CD4-positive, alpha-beta memory T cell (primary cell): ENCODE measurements at places on chromosomes 16 and 17. TPM values are rescaled to one million over a fixed set of nuclear protein-coding genes. Genes with fewer than 3 reads are reported as not detected.

The LDHD gene
- total RNA-seq: 0.20 TPM

The SEPTIN12 gene
- total RNA-seq: not detected

The EPN2 gene
- total RNA-seq: 9.7 TPM

DNA sequence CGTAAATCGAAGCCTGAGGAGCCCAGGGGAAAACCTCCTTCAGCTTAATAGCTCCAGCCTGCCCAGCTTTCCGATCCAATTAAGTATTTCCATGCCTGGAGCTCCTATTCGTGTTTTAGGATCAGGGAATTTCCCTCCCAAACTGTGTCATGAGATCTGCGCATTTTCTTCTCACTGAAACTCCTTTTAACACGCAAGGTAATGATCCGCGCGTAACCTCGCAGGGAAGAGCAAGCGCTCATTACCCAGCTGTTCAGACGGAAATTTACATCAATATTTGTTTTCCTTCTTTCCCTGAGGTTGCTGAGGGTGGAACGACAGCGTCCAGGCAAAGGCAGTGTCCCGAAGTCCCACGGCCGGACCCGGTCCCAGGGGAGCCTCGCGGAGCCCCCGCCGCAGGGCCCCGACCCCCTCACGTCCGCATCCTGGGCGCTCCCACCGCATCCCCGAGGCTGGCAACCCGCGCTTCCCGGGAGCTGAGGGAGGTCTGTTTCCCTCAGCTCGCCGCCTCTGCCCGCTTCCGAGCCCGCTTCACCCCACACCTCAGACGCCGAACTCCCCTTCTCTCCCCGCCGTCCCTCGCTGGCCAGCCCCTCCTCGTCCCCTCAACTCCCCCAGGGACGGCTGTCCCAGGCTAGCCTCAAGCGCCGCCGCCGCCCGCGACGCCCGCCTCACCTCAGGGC is 415 bp downstream of the ABCA5 start:
- no peak for DNase-seq

DNA sequence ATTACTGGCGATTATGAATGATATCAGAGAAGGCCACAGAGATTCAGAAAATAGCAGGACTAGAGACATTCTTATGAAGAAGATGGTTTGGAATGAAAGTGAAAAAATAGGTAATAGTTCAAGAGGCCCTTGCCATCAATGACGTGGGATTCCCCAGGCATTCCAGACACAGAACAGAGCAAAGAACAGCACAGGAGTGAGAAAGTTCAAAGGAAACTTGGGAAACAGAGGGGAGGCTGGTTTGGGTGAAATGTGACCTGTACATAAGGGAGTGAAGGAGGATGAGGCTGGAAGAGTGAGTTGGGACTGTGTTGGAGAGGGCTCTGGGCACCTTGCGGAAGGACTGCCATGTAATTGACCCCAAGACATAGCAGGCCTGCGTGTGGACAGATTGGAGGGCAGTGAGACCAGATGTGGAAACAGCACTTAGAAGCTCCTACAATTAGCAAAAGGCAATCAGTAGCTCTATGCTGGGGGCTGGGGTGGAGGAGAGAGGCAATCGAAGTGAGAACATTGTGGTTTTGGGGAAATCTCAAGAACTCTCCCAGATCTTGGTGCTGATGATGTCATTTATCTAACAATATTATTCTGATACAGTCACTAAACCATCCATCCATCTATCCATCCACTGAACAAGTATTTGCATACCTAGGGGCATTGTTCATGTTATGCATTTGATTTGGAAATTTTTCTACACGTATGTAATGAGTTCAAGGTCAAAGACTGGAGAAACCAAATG is 365.3 kb upstream of the ZFHX3 start:
- no peak for DNase-seq

DNA sequence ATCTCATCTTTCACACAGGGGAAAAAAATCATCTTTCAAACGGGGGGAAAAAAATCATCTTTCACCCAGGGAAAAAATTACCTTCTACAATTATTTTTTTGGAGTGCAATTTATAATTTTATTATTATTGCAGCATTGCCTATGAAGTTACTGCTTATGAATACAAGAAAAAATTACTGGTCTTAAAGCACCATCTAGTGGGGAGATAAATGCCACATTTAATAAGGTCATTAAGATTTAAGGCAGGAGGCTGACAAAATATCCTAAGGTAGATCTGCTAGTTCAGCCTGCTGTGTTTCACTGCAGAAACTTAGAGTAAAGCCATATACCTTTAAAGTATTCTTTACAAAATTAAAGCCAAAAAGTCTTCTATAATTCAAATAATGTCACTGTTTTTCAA is 13.7 kb downstream of the SHCBP1 start:
- DNase-seq: peak; percentile 44

GRCh38 chr16:5506021-5506420 is 408.4 kb upstream of the EEF2KMT start:
- no peak for DNase-seq

GRCh38 chr17:8918807-8919465 is 46.6 kb downstream of the PIK3R5 start:
- DNase-seq: no peak

- DNase-seq: no peak
Measured at GRCh38 chr16:51607201-51607651, 456.2 kb upstream of the SALL1 start.

GRCh38 chr16:69363281-69363717 is 11.7 kb upstream of the TMED6 start:
- DNase-seq: no peak

- DNase-seq: no peak
Measured at GRCh38 chr16:78844682-78845081, 745.2 kb downstream of the WWOX start.

- DNase-seq: no peak
Measured at GRCh38 chr16:5019775-5020174, 14.0 kb downstream of the NAGPA start.

- no peak for DNase-seq
Measured at GRCh38 chr17:48484850-48485249, 46.0 kb downstream of the HOXB1 start.

- DNase-seq: no peak
Measured at GRCh38 chr17:41377546-41377945, 4.6 kb downstream of the KRT34 start.

- no peak for DNase-seq
Measured at GRCh38 chr17:67784364-67785121, 40.8 kb upstream of the BPTF start.

GRCh38 chr16:53091466-53092211 is 36.8 kb downstream of the CHD9 start:
- no peak for DNase-seq

DNA sequence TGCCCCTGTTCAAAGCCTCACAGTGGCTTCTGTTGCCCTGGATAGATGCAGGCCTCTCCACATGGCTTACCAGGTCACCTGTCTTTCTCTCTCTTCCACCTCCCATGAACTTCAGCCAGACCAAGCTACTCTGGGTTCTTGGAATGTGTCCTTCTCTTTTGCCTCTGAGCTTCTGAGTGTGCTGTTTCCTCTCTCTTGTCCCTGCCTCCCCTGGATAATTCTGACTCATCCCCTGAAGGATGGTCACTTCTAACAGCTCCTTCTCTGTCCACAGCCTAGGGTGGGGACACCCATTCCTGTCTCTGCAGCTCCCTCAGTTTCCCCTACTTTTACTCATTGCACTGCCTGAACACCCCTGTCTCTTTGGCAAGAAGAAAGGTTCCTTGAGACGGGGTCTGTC is 2.9 kb downstream of the GUCY2D start:
- no peak for DNase-seq

GRCh38 chr16:48393485-48394354 is 8.5 kb upstream of the SIAH1 start:
- no peak for DNase-seq

DNA sequence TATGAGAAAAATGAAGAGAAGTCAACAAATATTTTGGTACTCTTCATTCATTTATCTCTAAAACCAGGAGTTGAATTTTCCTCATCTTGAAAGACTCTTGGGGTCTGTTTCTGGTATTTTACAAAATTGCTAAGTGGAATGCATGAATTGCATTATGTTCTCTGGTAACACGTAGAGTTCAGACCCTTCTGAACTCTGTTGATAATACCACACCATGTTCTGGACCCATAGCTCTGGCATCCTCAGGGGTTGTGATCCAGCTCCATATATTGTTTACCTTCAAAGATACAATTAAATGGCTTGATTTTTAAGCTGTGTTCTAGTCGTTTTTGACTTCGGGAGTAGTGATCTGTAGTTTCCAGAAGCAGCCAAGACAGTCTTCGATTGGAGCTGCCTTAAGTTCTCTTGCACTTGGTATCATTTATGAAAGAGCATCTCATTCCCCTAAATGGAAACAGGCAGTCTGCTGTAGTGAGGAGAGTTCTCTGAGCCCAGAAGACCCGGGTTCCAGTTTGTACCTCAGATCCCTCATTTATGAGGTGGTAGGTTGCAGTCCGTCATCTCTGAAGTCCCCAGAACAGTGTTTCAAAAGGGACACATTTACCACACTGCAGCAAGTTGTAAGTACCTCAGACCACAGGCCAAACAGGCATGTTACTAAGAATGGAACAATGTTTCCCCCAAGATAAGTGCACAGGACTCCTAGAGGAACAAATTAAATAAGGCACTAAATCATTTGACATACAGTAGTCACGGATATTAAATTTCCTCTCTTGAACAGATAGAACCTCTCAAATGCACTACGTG is 9.6 kb downstream of the PSMD7 start:
- DNase-seq: no peak

DNA sequence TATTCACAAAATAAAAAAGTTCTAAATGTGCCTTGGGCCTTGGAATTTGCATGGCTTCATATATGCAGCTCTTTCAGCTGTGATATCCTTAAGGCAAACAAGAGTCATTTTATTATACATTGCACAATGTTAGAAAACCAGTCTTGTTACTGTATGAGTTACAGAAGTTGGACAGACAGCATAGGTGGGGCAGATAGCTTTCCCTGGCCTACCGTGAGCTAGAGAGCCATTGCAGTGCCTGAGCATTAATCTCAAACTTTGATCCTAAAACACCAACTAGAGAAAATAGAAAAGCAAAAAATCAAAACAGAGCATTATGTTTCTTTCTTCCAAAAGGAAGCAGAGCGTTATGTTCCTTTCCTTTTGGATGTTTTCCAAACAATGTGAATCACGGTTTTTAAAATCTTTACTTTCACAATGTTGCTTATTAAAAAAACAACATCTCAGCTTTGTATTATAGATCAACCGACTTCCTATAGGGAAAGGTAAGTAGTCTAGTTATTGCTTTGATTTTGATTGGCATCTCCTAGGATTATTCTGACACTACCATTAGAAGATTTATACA is 32.2 kb downstream of the ARHGAP44 start:
- no peak for DNase-seq

DNA sequence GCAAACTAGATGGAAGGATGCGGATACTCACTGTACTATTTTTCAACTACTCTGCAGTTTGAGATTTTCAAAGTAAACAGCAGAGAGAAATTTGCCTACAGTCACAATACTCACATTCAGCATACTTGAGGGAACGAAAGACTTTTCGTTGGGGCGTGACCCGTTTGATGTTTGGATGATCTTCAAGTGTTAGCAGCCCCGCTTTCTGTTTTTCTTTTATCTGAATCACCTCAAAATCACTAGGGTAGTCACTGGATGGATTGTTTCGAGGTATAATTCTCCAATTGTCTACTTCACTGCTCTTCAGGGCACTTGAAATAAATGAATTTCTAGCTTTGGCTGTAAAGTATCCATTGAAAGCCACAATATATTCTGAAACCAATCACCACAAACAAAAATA is 17.8 kb downstream of the MBTPS1 start:
- DNase-seq: no peak

DNA sequence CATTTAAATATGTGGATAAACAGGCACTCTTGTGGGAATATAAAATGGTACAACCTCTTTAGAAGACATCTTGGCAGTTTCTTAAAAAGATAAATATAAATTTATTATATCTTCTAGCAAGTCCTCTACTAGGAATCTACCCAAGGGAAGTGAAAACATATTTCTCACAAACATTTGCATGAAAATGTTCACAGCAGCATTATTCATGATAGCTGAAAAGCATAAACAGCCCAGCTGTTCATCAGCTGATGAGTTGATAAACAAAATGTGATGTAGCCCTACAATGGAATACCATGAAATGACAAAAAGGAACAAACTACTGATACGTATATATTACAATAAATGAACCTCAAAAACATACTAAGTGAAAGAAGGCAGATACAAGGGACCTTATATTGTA is 12.0 kb downstream of the DGKE start:
- DNase-seq: no peak

DNA sequence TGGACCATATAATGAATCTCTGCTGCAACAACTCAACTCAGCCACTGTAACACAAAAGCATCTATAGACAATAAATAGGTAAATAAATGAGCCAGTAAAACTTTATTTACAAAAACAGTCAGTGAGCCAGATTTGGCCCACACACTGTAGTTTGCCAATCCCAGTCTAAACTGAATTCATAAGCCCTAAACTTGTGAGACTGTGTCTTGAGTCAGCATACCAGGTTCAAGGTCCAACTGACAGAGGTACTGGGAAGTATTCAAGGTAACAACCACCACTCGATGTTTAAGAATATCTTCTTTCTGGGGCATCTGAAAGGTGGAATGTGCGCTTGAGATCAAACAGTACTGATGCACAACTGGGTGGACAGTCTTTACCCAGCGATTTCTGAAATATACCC is 94.2 kb downstream of the HELZ start:
- DNase-seq: no peak

- DNase-seq: no peak
Measured at GRCh38 chr16:83238949-83239691, 568.7 kb upstream of the HSBP1 start.

DNA sequence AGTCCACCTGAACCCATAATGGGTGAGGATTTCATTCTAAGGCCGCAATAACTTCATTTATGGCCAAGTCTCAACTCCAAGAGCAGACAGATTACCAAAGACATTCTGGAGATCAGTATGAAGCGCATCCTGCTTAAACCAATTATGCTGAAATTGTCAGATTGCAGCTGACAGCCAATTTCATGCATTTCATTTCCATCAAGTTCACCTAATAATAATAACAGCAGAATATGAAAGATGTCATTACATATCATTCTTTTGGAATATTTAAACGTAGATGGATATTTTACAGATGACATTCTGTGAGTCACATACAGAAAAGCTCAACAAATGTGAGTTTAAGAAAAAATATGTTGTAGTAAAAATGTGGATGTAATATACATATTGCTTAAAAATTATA is 54.9 kb upstream of the NACA2 start:
- DNase-seq: no peak

DNA sequence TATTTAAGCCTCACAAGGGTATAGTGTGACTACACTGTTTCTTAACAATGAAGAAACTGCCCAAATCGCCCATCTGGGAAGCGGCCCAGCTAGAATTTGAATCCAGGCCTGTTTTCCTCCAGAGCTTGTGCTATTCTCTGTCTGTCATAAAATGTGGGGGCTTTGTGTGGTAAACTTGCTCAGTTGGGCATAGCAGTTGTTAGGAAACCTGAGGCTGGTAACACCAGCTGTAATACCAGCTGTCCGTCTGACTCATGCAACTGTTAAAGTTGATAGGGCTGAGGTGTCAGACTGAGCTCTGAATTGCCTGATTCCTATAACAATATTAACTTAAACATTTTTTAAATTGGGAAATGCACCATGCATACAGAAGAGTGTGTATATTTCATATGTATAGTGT is 9.3 kb downstream of the NOD2 start:
- no peak for DNase-seq

- no peak for DNase-seq
Measured at GRCh38 chr17:69552986-69553667, 138.6 kb downstream of the MAP2K6 start.
